ENCODE measurements at places on chromosomes 16 and 17.

DNA sequence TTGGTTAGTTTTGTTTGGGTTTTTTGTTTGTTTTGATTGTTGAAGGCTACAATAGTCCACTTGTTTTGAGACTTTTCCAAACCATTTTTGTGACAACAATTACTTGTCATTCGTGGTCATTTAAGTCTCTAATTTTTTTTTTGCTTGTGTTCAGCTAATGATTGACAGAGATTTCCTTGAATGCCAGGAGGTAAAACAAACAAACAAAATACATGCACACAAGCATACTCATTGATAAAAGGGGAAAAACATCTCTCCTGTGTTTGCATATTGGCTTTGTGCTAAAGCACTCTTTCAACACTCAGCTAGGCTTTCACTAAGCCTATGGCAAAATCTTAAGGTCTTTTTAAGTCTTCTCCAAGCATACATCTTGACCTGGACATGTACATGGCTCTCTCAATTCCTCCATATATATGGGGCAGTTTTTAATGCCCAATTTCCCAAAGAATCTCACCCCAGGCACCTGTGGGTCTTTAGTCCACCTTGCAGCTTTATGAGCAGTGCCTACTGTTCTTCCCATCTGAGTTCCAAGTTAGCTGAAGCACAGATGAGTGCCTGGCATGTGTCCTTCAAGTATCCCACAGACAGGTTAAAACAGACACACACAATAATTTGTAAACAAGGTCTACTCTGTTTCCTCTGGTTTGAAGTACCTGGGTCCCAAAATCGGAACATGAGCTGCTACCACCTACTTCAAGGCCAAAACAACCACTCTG, 24.2 kb upstream of the HS3ST3B1 start:
- DNase-seq = no peak

- no peak for DNase-seq
Observed at GRCh38 chr16:88956546-88957432, 20.2 kb downstream of the CBFA2T3 start.

- DNase-seq = no peak
Observed at GRCh38 chr17:33052856-33053255, 61.2 kb downstream of the SPACA3 start.

GRCh38 chr17:20966870-20967269, 75.9 kb downstream of the USP22 start:
- DNase-seq = no peak
